ENCODE measurements at places on chromosomes 1 and 21.

- DNase-seq = no peak
These were observed 609 bp upstream of the CHTOP start for GRCh38 chr1:153633161-153633753.

DNA sequence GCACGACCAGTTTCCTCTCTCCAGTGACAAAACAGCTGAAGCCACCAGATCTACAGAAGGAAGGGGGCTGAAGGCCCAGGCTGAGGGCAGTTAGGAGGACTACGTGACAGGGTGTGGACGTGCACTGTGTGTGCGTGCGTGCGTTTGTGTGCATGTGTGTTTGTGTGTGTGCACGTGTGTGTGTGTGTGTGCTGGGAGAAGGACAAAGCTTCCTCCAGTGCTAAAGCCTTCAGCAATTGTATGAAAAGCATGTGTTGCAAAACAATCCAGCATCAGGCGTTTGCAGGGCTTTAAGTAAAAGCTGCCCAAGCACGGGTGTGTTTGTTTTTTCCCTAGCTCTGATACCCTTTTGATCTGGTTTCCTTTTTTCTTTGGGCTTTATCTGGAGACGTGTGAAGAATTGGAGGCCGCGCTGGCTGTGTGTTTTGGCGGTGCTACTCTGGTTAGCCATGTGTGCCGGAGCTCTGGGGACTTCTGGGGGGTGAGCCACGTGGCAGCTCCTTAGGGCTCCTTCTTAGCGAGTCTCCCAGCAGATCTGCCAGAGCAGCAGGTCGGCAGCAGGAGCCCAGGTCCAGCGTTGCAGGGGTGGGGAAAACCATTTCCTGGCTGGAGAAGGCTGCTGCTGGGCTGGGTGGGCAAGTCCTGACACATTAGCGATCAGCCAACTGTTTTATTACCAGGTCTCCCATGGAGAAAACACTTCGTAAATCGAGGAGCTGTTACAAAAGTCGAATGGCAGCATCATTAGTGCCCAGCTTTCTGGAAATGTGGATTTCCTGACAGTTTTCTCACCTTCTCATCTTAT lies 73.4 kb downstream of the UCK2 start:
- no peak for DNase-seq

DNA sequence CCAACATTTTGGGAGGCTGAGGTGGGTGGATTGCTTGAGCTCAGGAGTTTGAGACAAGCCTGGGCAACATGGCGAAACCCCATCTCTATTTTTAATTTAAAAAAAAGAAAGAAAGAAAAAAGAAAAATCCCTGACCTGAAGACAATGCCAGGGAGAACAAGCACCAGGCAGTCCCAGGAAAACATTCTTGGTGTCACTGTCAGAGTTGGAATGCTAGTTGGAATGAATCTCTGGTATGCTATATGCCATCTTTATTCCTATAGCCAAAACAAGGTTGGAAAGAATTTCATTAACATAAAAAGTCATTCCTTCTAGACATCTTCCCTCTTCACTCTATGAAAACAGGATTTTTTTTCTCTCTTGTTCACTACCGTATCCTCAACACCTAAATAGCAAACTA lies 2.8 kb downstream of the DNAJC8 start:
- DNase-seq = no peak

DNA sequence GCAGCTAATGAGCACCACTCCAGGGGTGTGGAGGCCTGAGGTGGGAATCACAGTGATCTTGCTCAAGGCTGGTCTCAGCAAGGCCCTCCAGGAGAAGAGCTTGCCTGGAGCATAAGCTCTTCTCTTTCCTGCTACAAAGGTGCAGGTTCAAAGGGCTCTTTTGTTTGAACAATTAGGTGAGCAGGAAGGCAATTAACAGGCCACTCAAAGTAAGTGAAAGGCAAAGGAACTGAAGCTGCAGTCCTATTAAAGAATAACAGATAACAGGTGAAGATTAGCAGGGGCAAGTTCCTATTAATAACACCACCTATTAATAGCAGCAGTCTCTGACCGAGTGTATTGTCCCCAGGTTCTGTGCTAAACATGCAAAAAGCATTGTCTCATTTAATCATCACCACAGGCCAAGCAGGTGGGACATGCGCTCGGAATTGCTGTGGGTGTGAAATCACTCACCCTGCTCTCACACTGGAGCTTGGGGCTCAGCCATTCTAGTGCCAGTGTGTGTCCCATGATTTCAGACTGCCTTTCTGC lies 113.8 kb downstream of the RHOU start:
- DNase-seq = no peak

DNA sequence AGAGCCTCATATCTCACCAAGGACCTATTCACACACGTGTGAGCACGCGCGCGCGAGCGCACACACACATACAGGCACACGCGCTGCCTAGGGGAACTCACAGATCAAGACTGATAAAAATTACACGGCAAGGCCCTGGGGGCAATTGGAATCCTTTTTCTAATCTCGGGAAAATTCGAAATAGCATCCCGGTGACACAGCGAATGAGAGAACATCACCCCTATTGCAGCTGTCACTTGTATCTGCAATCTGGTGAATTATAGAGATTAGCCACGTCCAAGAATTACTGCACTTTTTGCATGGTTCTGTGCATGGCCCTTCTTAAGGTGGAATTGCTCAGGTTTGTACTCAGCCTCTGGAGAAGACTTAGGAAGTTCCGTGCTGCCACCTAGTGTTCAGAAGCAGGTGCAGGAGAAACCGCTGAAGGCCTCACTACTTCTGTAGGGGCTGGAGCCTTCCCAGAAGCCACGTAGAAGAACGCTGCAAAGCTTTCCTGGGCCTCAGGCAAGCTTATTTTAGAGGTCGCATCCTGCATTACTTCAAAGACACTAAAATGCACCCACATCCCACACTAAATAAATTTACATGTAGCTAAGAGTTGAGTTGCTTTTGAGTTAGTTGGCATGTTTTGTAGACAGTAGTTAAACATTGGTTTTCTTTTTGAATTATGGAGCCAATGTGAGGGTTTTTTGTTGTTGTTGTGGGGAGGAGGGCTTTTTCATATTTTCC lies 229.2 kb upstream of the CAMK1G start:
- peak; percentile 10 for DNase-seq

DNA sequence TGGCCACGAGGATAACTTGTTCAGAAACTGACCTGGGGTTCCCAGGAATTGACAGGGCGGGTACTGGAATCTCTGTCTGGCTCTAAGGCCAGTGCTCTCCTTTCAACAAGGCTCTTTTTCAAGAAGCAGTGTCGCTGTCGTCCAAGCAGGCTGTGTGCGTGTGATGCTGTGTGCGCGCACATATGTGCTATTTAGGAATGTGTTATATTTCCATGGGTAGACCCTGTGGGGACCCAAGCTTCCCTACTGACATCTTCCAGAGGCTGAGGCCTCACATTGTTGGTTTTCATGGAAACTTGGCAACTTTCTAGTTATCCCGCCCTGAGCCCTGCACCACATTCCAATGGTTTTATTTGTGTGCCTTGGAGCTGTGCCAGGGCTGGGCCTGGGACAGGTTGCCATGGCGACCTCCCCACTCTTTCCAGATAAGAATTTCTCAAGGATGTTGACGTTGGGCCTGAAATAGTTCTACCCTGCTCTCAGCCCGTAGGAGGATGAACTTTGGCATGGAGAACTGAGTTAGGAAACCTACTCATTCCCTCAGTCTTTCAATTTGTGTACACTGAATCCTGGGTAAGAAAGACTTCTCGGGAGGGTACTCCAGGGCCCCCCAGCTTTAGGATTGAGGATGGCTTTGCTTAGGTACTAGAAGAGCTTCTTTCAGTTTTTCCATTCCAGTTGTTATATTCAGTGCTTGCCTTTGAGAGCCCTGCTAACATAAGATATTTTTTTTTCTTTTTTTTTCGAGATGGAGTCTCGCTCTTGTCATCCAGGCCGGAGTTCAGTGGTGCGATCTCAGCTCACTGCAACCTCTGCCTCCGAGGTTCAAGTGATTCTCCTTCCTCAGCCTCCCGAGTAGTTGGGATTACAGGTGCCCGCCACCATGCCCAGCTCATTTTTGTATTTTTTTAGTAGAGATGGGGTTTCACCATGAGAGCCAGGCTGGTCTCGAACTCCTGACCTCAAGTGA lies 38.8 kb upstream of the SRSF10 start:
- DNase-seq = no peak

DNA sequence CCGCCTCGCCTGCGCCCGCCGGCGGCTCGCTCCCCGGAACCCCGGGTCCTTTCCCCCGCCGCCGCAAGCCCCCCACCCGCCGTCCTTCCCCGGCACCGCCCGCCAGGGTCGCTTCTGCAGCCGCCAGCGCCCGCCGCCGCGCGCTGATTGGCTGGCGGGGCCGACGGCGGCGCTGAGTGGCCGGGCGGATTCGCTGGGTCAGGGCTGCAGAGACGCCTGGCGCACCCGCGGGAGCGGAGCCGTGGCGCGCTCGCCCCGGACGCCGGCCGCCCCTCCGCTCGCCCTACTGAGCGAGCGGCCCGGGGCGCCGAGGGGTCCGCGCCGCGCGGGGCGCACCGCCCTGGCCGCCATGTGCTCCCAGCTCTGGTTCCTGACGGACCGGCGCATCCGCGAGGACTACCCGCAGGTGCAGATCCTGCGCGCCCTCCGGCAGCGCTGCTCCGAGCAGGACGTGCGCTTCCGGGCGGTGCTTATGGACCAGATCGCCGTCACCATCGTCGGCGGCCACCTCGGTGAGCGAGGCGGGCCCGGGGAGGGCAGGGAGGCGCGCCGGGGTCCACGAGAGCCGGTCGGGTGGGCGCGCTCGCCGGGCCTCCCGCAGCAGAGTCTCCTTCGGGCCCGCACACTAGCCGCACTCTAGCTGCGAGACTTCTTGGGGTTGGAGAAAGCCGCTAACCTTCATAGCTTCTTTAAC lies at the start of gene RIMKLA:
RIMKLA (plus strand) TSS at position 207 of the 694 bp plus-strand sequence; CDS start at position 350, 143 bp downstream.
- peak; percentile 24 for DNase-seq

DNA sequence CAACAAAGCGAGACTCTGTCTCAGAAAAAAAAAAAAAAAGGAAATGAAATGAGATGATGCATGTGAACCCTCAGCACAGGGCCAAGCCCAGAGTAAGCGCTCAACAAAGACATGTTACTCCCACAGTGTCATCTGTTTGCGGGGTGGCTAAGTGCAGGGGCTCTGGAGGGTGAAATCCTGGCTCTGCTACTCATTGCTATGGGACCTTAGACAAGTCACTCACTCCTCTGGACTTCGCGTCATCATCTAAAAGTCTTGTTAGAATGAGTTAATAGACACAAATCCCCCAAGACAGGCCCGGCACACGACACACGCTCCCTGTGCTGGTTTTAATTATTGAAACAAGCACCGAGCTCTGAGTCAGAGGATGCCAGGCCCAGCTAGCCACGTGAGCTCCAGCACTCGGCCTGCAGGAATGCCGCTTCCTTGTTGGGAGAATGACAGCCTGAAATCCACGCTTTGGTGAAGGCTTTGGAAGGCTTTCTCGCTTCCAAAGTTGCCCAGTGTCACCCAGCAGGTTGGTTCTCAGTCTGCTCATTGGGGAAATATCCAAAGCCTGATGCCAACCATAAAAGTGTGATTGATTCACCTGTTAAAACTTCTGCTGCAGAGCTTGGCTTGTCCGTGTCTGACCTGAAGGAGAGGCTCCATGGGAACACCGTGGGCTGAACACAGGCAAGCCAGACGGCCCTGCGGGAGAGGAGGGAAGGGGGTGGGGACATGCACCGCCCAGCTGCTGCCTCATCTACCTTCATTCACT lies 36.7 kb upstream of the TARDBP start:
- no peak for DNase-seq

GRCh38 chr1:151346082-151346768 lies 827 bp downstream of the RFX5 start:
- no peak for DNase-seq

- DNase-seq = no peak
These were observed 47.7 kb upstream of the RPL11 start for GRCh38 chr1:23643736-23644554.

- DNase-seq = no peak
These were observed 22.7 kb upstream of the PDXK start for GRCh38 chr21:43696214-43696613.

- DNase-seq = no peak
These were observed 143.3 kb downstream of the DYRK1A start for GRCh38 chr21:37509802-37510393.

DNA sequence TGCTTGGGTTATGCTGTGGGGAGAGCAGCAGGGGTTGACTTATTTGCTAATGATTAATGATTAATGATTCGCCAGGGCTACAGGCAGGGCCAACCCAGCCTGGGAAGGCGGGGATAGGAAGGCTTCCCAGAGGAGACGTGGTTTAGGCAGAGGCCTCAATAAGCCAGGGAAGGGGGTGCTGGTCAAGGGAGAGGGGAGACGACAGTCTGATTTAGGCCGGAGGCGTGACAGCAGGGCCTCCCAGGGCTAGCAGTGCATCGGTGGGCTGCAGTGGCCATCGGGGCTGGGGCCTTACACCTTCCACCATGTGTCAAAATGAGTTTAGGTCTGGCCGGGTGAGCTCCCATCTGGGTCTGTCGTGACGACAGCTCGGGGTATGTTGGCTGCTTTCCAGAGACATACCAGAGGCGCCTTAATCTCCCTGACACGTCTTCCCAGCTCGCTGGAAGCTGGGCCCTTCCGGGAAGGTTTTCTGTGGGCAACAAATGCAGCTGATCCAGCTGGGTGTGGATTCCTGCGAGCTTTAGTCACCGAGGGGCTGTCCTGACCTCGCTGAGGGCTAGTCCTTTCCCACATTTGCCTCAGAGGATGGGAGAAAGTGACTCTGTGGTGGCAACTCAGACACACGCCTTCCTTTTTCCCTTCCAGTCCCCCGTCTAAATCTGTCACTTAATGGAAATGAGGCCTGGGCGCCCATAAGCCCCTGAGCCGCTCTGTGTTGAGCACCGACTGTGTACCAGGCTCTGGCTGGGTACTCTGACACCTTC lies 3.7 kb upstream of the SLC1A7 start:
- no peak for DNase-seq

- DNase-seq = no peak
These were observed 4.5 kb upstream of the ANKRD13C start for GRCh38 chr1:70358921-70359564.

DNA sequence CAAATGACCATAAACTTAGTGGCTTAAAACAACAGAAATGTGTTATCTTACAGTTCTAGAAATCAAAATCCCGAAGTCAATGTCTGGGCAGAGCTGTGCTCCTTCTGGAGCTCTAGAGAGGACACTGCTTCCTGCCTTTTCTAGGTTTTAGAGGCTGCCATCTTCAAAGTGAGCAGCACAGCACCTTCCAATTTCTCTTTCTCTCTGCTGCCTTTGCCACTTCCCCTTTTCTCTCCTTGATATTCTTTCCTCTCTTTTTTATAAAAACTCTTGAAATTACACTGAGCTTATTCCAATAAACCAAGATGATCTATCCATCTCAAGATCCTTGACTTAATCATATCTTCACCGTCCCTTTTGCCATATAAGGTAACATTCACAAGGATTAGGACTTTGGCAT lies 616.9 kb downstream of the PLPP3 start:
- DNase-seq = no peak

GRCh38 chr1:79355090-79355489 lies 348.6 kb upstream of the ADGRL4 start:
- no peak for DNase-seq

DNA sequence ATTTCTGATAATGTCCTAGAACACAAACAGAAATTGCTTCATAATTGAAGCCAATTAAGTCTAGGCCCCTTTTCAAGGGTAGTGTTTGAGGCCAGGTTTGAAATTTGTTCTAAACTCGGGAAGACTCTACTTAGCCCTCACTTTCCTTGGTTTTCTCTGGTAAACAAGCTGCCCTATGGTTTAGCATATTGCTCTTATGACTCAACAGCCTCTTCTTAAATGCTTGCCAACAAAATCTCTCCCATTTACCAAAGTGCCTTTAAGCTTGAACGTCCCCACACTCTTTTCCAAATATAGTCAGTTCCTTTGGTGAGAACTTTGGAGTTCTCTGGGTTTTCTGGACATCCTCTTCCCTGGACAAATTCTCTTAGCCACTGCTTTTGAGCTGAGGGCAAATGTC lies 5.8 kb upstream of the LCE6A start:
- no peak for DNase-seq

GRCh38 chr1:168135116-168135920 lies 1.4 kb downstream of the GPR161 start:
- DNase-seq = no peak
